ENCODE measurements at places on chromosomes 11 and 22.

GRCh38 chr22:26602127-26602526, 12.2 kb upstream of the TPST2 start:
- no peak for DNase-seq

- no peak for DNase-seq
Measured at GRCh38 chr11:20887137-20887536, 217.8 kb downstream of the NELL1 start.

- no peak for DNase-seq
Measured at GRCh38 chr22:26643418-26644100, 13.8 kb upstream of the MIAT start.

DNA sequence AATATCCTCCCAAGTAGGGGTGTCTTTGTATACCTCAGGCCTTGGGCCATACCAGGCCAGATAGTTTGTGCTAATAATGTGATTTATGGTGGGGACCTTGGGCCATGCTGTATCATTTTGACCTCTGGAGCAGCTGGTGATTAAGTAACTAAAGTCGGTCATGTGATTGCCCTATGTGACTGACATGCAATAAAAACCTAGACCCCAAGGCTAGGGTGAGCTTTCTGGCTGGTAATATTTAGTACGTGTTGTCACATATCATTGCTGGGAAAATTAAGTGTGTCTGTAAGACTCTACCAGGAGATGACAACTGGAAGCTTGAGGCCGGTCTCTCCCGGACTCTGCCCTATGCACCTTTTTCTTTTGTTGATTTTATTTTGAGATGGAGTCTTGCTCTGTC, 12.6 kb upstream of the TFIP11 start:
- no peak for DNase-seq

GRCh38 chr22:38955250-38955905, 2.0 kb upstream of the APOBEC3A start:
- no peak for DNase-seq

GRCh38 chr11:34446386-34446785, 7.7 kb downstream of the CAT start:
- no peak for DNase-seq

All from DND-41 (cell line).